Activated CD8-positive, alpha-beta memory T cell treated with anti-CD3 and anti-CD28 coated beads, Interleukin-2, amount 50 U/mL, for 4 hours (primary cell): ENCODE measurements at places on chromosomes 16 and 17.

DNA sequence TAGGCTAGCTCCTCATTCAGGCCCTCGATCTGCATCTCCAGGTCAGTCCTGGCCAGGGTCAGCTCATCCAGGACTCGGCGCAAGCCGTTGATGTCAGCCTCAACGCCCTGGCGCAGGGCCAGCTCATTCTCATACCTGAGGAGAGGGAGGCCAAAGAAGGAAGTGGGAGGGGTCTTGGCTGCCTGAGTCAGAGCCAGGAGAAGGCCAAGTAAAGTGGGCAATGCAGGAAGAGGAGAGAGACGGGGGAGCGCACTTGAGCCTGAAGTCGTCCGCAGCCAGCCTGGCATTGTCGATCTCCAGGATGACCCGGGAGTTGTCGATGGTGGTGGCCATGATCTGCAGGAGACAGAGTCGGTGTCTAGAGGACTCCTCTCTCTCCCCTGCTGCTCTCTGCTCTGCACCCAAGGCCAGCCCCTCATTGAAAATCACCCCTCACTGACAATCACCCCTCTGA is 1.8 kb downstream of the KRT15 start:
- no peak for DNase-seq

- no peak for DNase-seq
Observed at GRCh38 chr16:59058250-59058649, 324.1 kb upstream of the GOT2 start.

GRCh38 chr17:82297714-82298537 is 19.5 kb downstream of the CD7 start:
- DNase-seq, result peak; percentile 89

DNA sequence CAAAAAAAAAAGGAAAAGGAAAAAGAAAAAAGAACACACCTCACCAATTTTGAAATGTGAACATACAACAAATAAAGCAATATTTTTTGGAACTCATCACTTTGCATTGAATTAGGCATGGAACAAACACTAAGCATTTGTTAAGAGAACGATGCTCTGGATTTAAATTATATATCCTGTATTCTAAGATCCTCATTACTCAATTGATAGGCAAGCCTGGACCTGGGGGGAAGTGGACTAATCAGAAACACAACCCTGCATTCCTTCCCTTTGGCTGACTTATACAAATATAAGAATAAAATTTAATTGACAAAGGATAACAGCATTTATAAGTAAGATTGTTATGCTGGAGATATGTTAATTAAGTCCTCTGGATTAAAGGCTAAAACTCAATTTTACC is 2.2 kb downstream of the GJC1 start:
- DNase-seq, result no peak

- DNase-seq, result no peak
Observed at GRCh38 chr16:52617591-52617990, 70.6 kb upstream of the TOX3 start.

GRCh38 chr16:71630808-71631207 is 4.8 kb downstream of the MARVELD3 start:
- DNase-seq, result no peak

DNA sequence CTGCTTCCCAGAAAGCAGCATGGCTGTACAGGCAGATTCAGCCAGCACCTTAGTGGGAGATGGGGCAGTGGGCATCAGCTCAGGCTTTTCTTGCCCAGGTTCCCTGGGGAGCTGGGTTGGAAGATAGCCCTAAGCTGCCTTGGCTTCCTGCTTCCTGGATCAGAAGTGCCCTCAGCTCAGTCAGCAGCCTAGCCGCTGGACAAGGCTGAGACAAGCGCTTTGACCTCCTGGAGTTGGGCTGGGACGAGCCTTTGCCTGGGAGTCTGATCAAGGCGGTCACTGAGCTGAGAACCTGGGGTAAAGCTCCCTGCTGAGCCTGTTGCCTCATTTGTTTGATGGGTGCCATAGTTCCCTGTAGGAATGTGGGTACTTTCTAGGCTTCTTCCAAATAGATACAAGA is 190.0 kb downstream of the RAB11FIP4 start:
- DNase-seq, result no peak

DNA sequence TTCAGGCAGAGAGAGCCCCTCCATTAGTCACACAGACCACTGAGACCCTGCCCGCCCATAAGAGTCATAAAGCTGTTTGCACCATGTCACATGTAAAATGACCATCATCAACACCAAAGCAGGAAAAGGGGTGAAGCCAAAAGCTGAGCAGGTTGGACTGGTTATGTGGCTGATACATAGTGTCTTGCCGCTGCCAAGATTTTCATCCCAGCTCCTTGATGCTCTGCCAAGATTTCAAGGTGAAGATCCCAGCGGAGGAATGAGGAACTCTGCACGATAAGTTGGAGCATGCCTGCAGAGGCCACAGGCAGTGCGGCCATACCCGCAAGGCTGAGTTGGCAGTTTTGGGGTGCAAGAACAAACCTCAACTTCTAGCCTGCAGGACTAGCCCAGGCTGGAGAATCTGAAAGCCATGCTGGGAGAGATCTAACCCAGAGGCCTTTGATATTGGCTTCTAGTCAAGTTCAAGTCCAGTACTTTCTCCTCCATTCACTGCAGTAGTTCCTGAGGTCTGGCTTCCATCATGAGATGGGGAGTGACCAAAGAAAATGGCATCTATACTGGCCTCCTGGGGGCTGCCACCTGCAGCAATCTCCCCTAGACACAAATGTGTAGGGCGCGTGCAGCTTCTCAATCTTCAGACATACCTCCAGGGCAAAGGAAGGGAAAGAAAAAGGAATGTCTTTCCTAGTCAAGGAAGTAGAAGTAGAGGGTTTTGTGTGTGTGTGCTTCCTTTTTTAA is 79.7 kb upstream of the NOL11 start:
- no peak for DNase-seq

- no peak for DNase-seq
Observed at GRCh38 chr16:84907575-84907974, 87.8 kb downstream of the CRISPLD2 start.

DNA sequence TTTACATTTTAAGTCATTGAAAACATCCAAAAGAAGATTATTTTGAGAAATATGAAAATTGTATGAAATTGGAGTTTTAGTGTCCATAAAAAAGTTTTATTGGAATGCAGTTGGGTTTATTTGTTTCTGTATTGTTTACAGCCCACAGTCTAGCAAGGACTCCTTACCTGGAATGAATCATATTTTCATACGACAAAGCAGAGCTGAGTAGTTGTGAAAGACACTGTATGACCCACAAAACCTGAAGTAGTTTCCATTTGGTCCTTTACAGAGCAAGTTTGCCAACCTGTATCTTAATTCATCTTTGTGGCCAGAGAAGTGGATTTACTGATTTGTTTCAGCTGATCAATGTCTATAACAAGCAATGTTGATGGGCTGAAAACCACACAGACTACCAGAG is 10.3 kb downstream of the CCL18 start:
- DNase-seq, result no peak

DNA sequence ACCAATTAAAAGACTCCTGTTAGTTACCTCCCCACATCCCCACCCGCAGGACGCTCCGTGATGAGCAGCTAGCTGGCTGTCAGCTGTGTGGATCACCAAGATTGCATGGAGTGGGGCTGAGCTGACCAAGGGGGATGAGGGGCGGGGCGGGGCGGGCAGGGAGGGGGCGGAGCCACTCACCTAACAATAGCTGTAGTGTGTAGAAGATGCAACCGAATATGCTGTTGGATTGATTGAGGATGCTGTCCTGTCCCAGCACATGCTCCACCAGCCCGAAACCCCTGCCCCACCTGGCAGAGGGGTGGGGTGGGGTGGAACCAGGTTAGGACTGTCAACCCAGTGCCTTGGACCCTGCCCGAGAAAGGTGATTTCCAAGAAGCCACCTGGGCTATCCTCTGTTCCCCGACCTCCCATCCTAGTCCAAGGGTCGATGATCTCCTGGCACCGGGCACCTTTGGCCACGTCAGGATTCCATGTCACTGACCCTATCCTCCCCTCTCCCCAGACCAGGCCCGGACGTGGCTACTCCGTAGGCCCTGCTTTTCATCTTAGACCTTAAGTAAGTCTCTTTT is 1.4 kb downstream of the VKORC1 start:
- no peak for DNase-seq

- no peak for DNase-seq
Observed at GRCh38 chr17:72624226-72624625, 468.3 kb downstream of the SLC39A11 start.

- no peak for DNase-seq
Observed at GRCh38 chr17:4706121-4706520, 2.2 kb upstream of the PELP1 start.

GRCh38 chr16:65771707-65772106 is 594.8 kb upstream of the CDH5 start:
- DNase-seq, result no peak

GRCh38 chr17:12047681-12048376 is 27.2 kb downstream of the MAP2K4 start:
- DNase-seq, result no peak

- DNase-seq, result no peak
Observed at GRCh38 chr17:67491009-67491680, 114.1 kb downstream of the PITPNC1 start.

GRCh38 chr16:48526058-48526957 is 83.7 kb downstream of the N4BP1 start:
- peak; percentile 40 for DNase-seq

DNA sequence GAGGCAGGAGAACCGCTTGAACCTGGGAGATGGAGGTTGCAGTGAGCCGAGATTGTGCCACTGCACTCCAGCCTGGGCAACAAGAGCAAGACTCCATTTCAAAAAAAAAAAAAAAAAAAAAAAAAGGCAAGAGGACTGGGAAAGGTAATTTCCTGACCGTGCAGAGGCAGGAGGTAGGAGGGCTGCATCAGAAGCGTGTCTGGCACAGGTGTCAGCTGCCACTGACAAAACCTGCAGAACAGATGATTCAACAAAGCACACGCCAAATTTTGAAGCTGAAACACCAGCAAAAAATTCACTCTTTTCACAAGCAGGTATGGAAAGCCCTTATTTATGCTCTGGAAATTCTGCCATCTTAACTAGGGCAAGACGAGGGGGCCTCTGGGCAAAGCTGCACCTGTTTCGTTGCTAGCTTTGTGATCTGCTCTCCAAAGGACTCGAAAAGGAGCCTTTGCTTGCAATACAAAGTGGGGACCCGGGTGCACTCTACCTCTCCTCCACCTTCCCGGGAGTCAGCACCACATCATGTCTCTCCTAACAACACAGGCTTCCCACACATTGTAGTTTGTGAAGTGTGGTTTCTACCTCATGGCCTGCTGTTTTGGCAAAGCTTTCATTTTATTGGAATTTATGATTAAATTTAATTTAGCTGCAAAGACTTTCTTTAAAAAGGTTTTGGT is 33.7 kb downstream of the USP22 start:
- no peak for DNase-seq

- DNase-seq, result no peak
Observed at GRCh38 chr16:55508271-55508921, 476 bp upstream of the LPCAT2 start.

- DNase-seq, result peak; percentile 65
Observed at GRCh38 chr17:65055708-65056638, 567 bp downstream of the GNA13 start.

GRCh38 chr17:82665891-82666290 is 17.6 kb upstream of the WDR45B start:
- no peak for DNase-seq

DNA sequence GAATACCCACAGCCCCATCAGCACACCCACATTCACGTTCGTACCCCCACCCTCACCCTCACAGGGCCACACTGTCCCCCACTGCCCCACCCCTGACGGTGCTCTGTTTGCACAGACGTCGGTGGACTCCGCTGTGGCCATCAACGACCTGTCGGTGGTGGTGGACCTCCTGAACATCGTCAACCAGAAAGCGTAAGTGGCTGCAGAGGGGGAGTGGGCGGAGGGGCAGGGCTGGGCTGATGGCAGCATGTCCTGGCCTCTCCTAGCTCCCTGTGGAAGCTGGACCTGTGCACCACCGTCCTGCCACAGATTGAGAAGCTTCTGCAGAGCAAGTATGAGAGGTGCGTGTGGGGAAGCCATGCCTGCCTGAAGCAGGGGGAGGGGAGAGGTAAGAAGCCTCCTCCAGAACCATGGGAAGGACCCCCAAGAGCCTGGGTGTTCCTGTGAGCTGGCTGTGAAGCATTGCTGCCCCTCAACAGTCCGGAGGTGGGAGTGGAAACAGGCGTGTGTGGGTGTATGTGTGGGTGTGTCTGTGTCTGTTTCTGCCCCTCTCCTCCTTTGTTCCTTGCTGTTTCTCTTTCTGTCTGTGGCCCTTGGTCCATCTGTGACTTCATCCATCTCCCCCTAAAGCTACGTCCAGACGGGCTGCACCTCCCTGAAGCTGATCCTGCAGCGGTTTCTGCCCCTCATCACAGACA is 20.3 kb downstream of the KATNB1 start:
- DNase-seq, result no peak

DNA sequence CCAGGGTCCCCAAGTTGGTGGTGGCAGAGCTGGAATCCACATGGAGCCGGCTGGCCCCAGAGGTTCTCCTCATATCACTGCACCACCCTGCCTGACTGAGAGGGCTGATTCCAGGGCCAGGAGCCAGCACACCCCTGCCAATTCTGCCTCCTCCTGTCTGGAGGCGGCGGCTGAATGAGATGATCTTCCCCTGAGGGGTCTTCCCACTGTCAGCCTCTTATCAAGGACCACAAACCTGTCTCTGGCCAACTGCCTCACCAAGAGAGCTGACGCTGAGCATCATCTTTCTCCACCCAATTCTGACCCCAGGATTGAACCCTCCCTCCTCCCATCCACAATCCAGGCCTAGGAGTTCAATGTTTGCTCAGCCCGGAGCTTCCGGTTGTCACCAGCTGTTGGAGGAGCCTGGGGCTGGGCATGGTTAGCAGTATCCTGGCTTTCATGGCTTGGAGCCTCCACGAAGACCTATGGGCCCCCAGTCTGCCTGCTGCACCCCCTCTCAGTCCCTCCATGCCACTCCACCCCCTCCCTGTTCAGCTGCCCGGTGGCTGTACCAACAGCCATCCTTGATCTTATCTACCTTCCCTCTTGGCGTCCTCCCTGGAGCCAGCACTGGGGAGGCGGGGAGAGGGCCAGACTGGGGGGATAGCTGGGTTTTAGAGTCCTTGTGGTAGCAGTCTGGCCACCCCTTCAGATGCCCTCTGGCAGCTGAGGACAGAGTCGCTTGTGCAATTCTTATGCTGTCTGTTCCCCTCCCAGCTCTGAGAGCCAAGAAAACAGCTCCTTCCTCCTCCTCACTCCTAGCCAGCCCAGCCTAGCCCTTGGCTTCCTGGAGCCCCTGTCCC is 25.6 kb downstream of the ABCC3 start:
- no peak for DNase-seq

DNA sequence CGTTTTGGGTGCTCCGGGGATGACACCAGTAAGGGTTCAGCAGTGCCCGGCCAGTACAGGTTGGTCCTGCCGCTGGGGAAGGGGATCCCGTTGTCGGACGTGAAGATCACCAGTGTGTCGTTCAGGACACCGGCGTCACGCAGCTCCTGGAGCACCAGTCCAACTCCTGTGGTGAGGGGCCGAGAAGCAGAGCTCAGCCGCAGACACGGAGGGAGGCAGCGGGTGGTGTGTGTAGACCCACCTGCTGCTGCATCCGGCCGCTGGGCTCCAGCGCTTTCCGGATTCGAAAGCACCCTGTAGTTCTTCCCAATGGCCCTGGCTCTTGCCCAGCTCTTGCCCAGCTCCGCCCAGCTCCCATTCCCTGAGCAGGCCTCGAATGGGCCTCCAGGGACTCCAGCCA is 8.0 kb downstream of the SGSH start:
- DNase-seq, result no peak
